Left lobe of liver (tissue), 2 donors: ENCODE measurements at places on chromosomes 2 and 18. TPM values are rescaled to one million over a fixed set of nuclear protein-coding genes. Genes with fewer than 3 reads are reported as not detected.

Gene BZW1
- total RNA-seq, result 193 TPM

Gene RAX
- not detected for total RNA-seq

Gene ST8SIA3
- total RNA-seq, result not detected

Gene TMEFF2
- total RNA-seq, result not detected

Gene STEAP3
- 120 TPM for total RNA-seq

Gene ACVR1C
- 2.2 TPM for total RNA-seq

Gene SCG2
- not detected for total RNA-seq

Gene HMSD
- 0.23 TPM for total RNA-seq

Gene UGT1A6
- total RNA-seq, result 181 TPM

Gene IL36B
- not detected for total RNA-seq

Gene RESP18
- total RNA-seq, result not detected
